ENCODE measurements at places on chromosomes 5 and 9.

- DNase-seq: no peak
These were observed 240.2 kb downstream of the ARHGAP26 start for GRCh38 chr5:143010351-143010750.

DNA sequence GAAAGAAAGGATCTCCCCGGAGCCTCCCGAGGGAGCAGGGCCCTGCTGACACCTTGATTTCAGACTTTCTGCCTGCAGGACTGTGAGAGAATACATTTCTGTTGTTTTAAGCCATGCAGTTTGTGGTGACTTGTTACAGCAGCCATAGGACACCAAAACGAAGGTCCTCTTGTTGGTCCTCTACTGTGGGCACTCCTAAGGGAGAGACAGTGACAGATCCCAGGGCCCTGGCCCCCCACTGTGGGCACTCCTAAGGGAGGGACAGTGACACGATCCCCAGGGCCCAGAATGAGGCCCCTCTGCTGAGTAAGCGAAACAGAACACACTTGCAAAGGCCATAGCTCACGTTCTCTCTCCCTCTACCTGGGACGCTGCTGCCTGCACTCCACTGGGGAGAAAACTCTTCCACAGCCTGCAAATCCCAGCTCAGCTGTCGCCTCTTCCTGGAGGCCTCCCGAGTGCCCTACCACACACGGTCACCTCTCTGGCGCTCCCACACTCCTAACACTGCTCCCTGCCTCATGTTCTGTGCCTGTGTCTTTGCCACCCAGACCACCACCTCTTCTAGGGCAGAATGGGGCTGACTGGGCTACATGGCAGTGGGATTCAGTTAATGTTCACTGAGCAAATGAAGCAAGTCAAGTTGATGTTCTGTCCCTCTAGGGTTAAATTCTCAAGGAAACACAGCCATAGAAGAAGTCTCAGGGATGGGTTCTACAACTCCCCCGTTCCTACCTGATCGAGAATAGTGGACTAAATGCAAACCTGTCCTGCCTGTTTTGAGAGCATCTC is 23.8 kb downstream of the ANKS6 start:
- no peak for DNase-seq

DNA sequence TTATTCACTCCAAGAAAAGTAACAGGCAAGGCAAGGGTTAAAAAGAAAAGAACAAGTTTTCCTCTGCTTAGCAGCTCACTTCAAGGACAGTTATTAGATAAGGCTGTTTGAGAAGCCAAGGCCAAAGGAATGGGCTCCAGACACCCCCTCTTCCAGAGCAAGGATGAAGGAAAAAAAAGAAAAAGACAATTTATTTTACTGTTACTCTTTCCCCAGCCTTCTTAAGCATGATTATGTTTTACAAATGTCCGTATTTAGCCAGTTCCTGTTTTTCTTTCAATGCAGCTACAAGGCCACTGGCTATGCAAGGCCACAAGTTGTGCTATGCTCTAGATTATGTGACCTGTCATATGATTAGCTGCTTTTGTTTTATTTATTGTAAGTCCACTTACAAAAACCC is 106.5 kb upstream of the SIMC1 start:
- no peak for DNase-seq

GRCh38 chr9:81363916-81364480 is 325.3 kb downstream of the TLE1 start:
- no peak for DNase-seq

GRCh38 chr9:34252016-34252415 is 73.2 kb downstream of the UBAP1 start:
- DNase-seq: no peak

DNA sequence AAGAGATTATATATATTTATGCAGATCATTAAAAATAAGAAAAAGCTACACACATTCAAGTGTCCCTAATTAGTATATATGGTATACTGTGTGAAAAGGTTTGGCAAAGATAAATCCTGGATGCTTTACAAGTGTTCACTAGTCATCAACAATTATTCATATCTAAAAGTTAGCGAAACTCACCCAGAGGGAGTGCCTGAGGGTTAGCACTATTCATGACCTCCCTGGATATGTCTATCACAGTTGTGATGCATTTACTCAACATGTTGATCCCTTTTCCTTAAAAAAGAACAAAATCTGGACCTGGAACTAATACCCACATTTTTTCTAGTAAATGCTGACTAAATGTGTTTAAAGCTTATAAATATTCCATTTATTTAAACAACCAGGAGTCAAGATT is 273.0 kb upstream of the SMC2 start:
- no peak for DNase-seq

DNA sequence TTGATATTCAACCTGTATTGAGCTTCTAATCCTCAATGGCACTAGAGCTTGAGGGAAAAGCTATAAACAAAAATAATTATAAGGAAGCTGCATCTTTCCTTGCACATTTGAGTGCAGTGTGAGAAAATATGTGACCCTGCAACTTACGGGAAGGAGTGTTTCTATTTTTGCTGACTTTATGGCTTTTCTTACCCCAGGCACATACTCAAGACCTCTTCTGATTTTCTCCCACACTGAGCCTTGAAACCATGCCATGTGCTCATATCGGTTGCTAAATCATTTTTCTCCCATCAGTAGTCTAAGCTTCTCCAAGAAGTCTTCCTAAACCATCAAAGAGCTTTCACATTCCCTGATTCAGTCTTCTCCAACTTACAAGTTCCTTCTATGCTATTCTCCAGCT is 91.5 kb downstream of the CDH6 start:
- DNase-seq: no peak

GRCh38 chr5:179797741-179798140 is 4.0 kb downstream of the LTC4S start:
- no peak for DNase-seq

- DNase-seq: no peak
These were observed 96.5 kb upstream of the CAST start for GRCh38 chr5:96565582-96566265.

DNA sequence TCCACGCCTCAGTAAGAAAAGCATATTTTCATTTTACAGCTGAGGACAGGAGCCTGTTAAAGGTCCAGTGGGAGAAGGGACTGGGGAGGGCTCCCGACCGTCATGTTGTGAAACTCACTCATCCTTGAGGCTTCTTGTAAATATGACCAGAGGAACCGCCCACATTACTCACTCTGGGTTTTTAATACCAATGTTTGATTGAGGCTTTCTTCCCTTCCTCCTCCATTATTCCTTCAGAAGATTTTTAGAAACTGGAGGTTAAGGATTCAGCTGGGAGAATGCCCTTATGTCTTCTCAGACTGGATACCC is 61.4 kb upstream of the GLRX start:
- no peak for DNase-seq
